ENCODE measurements at places on chromosomes 1 and 21.

- DNase-seq, result no peak
Observed at GRCh38 chr1:78176448-78176847, 130.7 kb downstream of the GIPC2 start.

DNA sequence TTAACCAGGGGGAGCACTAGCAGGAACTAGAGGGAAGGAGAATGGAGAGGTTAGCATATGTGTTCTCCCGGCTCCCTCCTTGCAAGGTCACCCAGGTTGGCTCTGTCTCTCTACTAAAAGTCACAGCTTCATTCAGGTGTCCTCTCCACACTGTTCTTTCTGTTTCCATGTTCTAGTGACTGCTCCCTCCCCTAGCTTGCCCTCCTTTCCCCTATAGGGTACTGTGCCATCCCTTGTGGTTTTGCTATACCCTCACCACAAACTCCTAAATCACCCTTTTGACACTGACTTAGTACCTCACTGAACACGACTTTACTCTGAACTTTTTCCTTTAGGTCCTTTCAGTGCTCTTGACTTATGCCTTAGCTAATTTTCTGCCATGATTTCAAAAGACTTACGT lies 389.3 kb downstream of the ST6GALNAC3 start:
- no peak for DNase-seq

DNA sequence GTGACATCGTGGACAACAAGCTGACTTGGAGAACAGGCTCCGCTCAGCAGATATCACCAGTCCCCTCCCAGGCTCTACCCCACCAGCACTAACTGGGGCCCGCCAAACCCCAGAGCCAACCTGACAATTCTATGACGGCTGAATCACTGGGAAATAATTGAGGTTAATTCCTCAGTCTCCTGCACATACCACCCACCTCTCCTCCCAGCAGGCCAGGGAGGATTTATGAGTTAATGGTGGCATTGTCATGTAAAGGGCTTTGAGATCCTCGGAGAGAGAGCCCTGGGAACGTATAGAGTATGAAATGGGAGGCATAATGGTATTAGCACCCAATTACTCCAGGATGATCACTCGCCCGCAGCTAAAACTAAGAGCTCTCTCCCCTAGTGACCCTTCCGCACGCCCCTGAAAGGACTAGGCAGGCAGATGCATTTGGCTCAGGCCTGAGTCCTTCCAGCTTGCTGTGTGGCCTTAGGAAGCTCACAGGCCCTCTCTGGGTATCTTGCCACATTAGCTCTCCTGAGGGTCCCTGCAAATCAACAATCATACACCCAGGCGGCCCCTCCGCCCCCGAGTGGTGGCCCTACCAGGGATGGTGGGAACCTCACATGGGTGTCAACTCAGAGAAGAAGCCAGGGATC lies 27.3 kb upstream of the PAX7 start:
- no peak for DNase-seq

DNA sequence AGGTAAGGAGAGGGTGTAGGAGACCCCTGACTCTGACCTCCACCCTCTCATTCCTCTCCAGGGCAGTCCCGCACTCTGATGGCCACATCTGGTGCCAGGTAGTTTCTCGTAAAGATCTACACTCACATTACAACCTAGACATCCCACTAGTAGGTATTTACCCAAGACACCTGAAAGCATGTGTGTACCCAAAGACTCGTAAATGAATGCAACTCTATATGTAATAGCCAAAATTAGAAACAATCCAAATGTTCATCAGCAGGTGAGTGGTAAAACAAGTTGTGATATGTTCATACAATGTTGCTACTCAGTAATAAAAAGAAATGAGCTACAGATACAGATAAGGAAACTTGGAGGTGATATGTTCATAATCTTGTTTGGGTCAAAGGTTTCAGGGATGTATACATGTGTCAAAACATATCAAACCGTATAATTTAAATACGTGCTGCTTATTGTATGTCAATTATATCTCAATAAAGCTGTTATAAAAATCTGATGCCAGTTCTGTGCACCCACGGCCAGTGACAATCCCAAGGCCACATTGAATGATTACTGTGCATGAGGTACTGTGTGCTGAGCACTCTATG lies 37.8 kb upstream of the SLC2A1 start:
- no peak for DNase-seq

- DNase-seq, result no peak
Observed at GRCh38 chr1:154583773-154584172, 16.2 kb downstream of the CHRNB2 start.

DNA sequence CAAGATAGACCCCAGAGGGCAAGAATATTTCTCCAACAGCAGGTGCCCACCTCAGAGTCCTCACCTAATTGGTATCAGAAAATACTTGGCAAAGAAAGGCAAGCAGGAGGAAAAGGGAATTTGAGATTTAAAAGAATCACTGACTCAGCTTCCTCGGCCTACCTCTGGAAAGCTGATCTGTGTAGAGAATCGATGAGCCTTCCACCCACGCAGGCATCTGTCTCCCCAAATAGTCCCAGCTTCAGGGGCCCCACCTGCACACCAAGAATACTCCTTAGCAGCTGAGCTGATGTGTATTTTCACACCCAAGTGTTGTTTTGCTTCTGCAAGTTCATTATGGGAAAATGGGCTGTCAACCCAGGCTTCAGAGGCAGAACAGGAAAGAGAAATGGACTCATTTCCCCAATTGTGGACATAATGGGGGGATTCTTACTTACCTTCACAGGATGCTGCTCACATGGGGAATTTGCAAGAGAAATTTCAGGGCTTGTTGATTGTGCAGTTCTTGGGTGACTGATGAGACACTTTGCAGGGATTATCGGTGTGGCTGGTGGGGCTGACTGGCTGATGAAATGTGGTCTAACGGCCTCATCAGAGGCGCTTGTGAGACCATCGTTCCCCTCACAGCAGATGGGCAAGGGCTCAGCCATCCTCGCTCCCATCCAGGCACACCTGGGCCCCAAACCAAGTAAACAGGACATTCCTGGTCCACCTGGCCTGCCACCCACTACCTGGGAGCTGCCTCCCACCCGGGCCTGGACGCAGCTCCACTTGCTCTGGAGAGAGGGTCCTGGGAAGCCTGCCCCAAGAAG lies 436.3 kb downstream of the PTPRU start:
- DNase-seq, result peak; percentile 23

DNA sequence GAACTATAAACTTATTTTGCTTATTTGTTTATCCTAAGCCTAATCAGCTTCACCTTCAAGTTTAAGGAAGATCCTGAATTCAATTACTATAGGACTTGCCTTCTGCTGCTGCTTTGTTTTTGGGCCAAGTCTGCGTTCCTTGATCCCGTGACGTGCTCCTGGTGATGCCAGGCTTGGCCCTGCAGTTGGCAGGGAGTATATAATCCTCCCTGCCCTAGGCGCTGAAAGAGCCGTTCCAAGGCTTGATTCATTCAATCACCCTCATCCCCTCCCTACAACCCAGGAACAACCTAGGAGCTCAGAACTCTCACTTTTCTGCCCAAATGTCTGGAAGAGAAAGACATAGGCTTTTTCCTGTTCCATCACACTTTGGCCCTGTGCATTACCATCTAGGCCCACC lies 12.4 kb upstream of the LRRN2 start:
- no peak for DNase-seq

GRCh38 chr1:178964469-178965330 lies 61.0 kb upstream of the FAM20B start:
- no peak for DNase-seq

DNA sequence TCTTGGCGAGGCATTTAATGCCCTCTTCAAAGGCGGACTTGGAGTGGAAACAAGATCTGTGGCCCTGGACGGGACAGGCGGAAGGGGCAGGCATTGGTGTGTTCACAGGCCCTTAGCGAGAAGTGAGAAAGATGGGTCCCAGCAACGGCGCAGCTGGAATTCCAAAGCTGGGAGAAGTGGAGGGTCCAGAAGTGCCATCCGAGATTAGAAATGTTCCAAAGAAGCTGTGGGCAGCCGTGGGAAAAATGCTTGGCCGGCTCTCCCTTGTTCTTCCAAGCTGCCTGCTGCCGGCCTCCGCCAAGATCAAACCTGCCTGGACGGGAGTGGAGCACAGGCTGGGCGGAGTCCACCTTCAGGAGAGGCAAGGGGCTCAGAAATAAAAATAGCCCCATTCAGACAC lies 69.4 kb upstream of the ACTRT2 start:
- DNase-seq, result peak; percentile 15

Data from natural killer cell treated with Interleukin-12 subunit alpha and Interleukin-12 subunit beta and Interleukin-15 and Interleukin-18, amount 100 ng/mL, for 72 hours (primary cell).